ENCODE measurements at places on chromosomes 6 and 20. TPM values are rescaled to one million over a fixed set of nuclear protein-coding genes. Genes with fewer than 3 reads are reported as not detected.

The TUBB2B gene
- 762 TPM for total RNA-seq

The NOTCH4 gene
- 4.5 TPM for total RNA-seq

The LST1 gene
- total RNA-seq, result not detected

The OXT gene
- total RNA-seq, result not detected

The ZNF217 gene
- total RNA-seq, result 84.4 TPM

GRCh38 chr20:40584130-40584809, 104.8 kb downstream of the MAFB start:
- DNase-seq, result no peak

DNA sequence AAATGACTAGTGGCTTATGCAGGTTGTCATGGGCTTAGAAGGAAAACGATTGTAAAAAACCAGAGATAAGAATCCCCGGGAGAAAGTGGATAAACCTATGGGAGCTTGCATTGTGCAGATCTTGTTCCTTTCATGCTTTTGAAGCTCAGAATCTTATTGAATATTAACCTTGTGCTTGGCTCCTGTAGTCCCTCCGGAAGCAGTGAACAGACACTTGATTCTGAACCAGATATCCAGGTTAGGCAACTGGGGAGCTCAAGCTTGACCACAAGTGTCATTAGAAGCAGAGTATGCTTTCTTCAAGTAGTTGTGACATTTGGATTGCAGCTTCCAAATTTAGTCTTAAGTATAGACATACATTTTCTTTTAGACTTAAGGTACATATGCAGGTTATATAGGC, 212.6 kb upstream of the MOCS1 start:
- DNase-seq, result no peak

All from neural progenitor cell (in vitro differentiated cells).